Naive B cell (primary cell): ENCODE measurements at places on chromosomes 5 and 9. TPM values are rescaled to one million over a fixed set of nuclear protein-coding genes. Genes with fewer than 3 reads are reported as not detected.

FCN2 gene
- polyA plus RNA-seq: not detected

ZNF658 gene
- not detected for polyA plus RNA-seq

EQTN gene
- polyA plus RNA-seq: 0.62 TPM

GABRA1 gene
- not detected for polyA plus RNA-seq

PIP5K1B gene
- polyA plus RNA-seq: 6.6 TPM

RALGPS1 gene
- 4.2 TPM for polyA plus RNA-seq

CEMIP2 gene
- polyA plus RNA-seq: 43.3 TPM

GPRIN1 gene
- 0.42 TPM for polyA plus RNA-seq

FAT2 gene
- polyA plus RNA-seq: not detected

- H3K27me3 ChIP-seq: peaks cover 65% of the 10 kb centered on the region
- no peaks in the 10 kb centered on the region for H3K36me3 ChIP-seq
- H3K4me1 ChIP-seq: no peaks in the 10 kb centered on the region
- H3K27ac ChIP-seq: no peak within 1 kb of the TSS
Observed at GRCh38 chr9:115117999-115118878, at the start of gene TNC. TNC (minus strand) TSS chr9:115118157; CDS start chr9:115091018, 27,139 bp downstream.

- H3K27me3 ChIP-seq: no peaks in the 10 kb centered on the region
- H3K4me1 ChIP-seq: peaks cover 44% of the 10 kb centered on the region
- peak overlapping the region; percentile 85 for H3K4me3 ChIP-seq
- H3K36me3 ChIP-seq: no peaks in the 10 kb centered on the region
Observed at GRCh38 chr9:126533926-126534310, 79.8 kb upstream of the LMX1B start.

DNA sequence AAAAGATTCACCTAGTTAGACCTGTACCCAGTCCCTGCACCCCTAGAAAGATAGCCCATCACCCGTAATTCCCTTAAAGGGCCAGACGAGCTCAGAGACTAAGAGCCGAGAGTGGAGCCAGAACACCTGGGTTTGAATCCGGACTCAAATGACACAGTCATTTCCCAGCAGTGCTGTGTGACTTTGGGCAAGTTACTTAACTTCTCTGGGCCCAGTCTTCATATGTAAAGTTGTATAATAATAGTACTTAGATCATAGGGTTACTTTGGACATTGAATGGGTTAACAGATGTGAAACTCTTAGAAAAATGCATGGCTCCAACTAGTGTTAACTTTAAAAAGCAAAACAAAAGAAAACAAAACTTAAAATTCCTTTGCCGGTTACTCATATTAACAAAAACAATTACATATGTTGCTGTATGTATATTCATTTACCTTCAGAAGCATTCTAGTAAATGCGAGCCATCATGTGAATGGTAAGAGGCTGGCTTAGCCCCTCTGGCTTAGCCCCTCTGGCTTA is 40.4 kb upstream of the RASGRF2 start:
- H3K36me3 ChIP-seq: no peaks in the 10 kb centered on the region
- no peaks in the 10 kb centered on the region for H3K4me1 ChIP-seq
- H3K27ac ChIP-seq: no peak overlapping the region
- H3K27me3 ChIP-seq: no peaks in the 10 kb centered on the region
- no peak overlapping the region for H3K4me3 ChIP-seq

DNA sequence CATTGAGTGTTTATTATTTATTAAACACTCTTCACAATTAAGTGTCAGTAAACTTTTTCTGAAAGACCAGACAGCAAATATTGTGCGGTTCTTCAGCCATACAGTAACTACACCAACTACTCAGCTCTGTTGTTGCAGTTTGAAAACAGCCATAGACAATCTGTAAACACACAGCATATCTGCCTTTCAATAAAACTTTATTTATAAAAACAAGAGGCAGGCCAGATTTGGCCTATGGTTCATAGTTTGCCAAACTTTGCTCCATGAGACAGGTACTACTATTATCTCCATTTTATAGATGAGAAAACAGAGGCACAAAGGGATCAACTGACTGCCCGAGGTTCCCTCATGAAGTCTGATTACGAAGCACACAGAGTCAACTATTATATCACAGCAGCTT is 11.5 kb downstream of the ADAMTS12 start:
- no peaks in the 10 kb centered on the region for H3K4me1 ChIP-seq
- H3K4me3 ChIP-seq: no peak overlapping the region
- peaks cover 6% of the 10 kb centered on the region for H3K27me3 ChIP-seq
- no peak overlapping the region for H3K27ac ChIP-seq

DNA sequence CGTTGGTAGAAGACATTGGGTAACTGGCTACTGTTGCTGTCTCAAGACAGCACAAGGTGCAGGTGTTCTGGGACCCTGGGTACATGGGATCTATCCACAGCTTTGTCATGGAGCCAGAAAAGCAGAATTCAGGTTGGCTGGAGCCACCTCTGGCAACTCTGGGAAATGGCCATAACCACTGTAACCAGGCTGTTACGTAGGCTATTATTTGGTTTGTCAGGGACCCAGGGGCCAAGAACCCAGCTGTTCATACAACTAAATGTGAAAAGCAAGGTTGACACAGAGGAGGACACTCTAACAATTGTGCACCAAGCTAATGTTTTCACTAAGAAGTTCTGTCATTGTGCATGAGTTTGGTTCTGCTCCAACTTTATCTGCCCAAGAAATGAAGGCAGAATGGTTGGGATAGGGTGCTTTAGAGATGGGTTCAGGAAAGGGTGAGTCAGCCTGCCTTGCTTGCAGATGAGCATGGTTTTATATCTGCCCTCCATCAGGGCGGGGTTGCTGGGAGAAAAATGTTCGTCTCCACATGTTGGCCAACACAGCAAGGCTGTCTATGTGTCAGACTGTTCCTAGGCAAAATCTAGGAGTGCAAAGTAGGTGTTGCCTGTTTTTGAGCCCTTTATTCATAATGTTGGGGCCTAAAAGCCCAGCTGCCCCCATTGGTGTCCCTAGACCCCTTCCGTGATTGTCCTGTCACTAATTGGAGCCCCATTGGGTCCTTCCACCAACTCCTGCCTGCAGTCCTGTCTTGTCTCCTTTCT is 131.3 kb upstream of the DAP start:
- no peak for DNase-seq
- H3K36me3 ChIP-seq: peaks cover 6% of the 10 kb centered on the region
- H3K4me1 ChIP-seq: no peaks in the 10 kb centered on the region
- H3K4me3 ChIP-seq: no peak overlapping the region
- peaks cover 8% of the 10 kb centered on the region for H3K27me3 ChIP-seq

DNA sequence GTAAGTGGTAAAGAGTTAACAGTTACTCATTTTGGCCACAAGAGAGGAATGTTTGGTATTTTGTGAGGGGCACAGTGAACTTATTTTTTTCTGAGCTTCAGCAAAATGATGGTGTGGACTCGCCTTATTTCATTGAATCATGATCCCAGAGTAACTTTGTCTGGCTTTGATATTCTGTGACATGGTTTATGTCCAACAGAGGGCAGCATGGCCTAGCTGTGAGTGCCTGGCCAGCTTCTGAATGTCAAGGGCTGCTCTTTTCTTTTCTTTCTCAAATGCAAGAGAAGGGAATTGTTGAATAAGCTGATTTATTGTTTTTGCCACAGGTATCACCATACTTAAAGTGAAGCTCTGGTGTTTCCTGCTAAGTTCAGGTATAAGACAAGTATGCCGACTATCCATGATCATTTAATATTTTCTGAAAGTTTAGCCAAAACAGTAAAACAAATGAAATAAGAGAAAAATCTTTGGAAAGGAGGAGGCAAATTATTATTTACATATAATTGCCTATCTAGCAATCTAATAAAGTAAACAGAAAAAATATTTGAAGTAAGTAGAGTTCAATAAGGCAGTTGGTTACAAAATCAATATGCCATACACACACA is 31.7 kb downstream of the MRPL22 start:
- H3K4me1 ChIP-seq: no peaks in the 10 kb centered on the region
- H3K36me3 ChIP-seq: no peaks in the 10 kb centered on the region
- no peaks in the 10 kb centered on the region for H3K27me3 ChIP-seq

GRCh38 chr5:149561848-149562247 is 10.6 kb upstream of the CSNK1A1 start:
- no peaks in the 10 kb centered on the region for H3K36me3 ChIP-seq
- no peaks in the 10 kb centered on the region for H3K27me3 ChIP-seq
- no peaks in the 10 kb centered on the region for H3K4me1 ChIP-seq

DNA sequence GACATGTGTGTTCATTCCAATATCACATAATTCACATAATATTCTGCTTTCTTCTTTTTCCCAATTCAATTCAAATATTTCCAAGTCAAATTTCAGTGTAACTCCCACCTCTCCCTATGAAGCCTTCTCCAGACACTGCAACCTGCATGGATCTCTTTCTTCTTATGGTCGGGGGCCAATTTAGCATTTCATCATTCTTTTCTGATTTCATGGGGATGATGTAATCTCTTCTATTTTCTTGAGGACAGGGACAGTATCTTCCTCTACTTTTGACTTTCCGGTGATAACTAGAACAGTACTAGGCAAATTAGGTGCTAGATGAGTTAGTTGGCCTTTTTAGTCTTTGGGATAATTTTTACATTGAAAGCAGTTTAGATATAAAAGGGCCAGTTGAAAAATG is 92.7 kb downstream of the CARTPT start:
- H3K4me3 ChIP-seq: no peak overlapping the region
- H3K36me3 ChIP-seq: no peaks in the 10 kb centered on the region
- no peak overlapping the region for H3K27ac ChIP-seq
- H3K27me3 ChIP-seq: peaks cover 18% of the 10 kb centered on the region

GRCh38 chr9:131728961-131729360 is 10.9 kb downstream of the RAPGEF1 start:
- H3K27me3 ChIP-seq: no peaks in the 10 kb centered on the region
- peak overlapping the region; percentile 99 for H3K27ac ChIP-seq
- peak overlapping the region; percentile 72 for H3K4me3 ChIP-seq
- H3K36me3 ChIP-seq: no peaks in the 10 kb centered on the region

- H3K36me3 ChIP-seq: no peaks in the 10 kb centered on the region
- H3K4me1 ChIP-seq: no peaks in the 10 kb centered on the region
- no peak for DNase-seq
- H3K27ac ChIP-seq: no peak overlapping the region
- H3K4me3 ChIP-seq: no peak overlapping the region
Observed at GRCh38 chr5:9188956-9189355, 356.9 kb downstream of the SEMA5A start.

GRCh38 chr9:93205045-93205768 is 21.3 kb downstream of the WNK2 start:
- no peak for DNase-seq
- H3K36me3 ChIP-seq: no peaks in the 10 kb centered on the region
- peaks cover 12% of the 10 kb centered on the region for H3K4me1 ChIP-seq

DNA sequence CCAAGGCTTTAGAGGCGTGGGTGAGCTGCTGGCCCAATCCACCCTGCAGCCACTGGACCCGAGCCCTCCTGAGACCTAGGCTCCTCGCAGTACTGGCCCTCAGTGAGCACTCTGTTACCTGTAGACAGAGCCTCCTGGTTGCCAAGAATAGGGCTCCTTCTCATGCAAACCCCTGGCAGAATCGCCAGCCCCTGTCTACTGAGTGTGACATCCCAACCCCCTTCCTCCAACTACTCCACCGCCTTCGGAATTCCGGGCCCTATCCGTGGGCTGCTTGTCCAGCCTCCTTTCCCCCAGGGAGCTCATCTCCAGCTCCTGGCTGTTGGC is 23.8 kb upstream of the COL5A1 start:
- no peak overlapping the region for H3K4me3 ChIP-seq
- no peaks in the 10 kb centered on the region for H3K4me1 ChIP-seq
- no peak overlapping the region for H3K27ac ChIP-seq
- DNase-seq: no peak

GRCh38 chr5:167777746-167778145 is 513.7 kb upstream of the WWC1 start:
- H3K27ac ChIP-seq: no peak overlapping the region
- H3K27me3 ChIP-seq: no peaks in the 10 kb centered on the region
- no peak for DNase-seq
- H3K36me3 ChIP-seq: no peaks in the 10 kb centered on the region
- no peaks in the 10 kb centered on the region for H3K4me1 ChIP-seq

GRCh38 chr9:135692410-135692809 is 6.9 kb downstream of the SOHLH1 start:
- H3K36me3 ChIP-seq: no peaks in the 10 kb centered on the region
- no peak for DNase-seq
- no peak overlapping the region for H3K4me3 ChIP-seq
- H3K4me1 ChIP-seq: no peaks in the 10 kb centered on the region
- H3K27me3 ChIP-seq: no peaks in the 10 kb centered on the region

DNA sequence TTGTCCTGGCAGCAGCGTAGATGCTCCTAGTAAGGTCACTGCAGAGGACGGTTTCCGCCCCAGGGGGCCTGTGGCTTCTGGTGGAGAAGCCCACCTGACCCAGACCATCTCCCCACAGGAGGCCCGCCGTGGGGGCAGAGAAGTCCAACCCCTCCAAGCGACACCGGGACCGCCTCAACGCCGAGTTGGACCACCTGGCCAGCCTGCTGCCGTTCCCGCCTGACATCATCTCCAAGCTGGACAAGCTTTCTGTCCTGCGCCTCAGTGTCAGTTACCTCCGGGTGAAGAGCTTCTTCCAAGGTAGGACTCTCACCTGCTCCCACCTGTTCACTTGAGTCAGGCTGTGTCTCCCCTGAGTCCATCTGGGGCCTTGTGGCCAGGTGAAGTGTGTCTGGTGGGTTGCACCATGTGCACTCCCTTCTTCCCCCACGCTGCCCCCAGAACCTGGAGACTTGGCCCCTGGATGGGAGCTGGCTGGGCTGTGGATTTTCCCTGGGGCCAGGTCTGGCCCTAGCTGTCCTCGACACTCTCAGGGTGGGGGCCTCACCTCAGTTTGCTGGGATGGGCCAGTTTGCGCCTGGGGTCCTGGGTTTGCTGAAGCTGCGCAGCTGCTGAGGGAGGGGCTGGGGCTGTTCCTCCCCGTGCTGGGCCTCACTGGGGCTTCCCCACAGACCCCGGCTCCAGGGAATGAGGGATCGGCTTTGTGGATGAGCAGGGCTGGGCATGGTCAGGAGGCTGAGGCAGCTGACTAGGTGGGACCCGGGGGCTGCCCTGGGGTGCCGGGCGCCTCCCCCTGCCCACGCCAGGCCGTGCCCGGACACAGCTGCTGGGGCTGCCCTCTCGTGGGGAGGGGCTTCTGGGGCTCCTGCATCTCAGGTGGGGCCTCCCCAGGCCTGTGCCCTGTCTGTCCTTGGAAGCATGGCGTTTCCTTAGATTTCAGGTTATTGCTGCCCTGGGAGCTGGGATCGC is 32.4 kb downstream of the AHRR start:
- no peak overlapping the region for H3K4me3 ChIP-seq
- H3K27me3 ChIP-seq: peaks cover 21% of the 10 kb centered on the region
- H3K4me1 ChIP-seq: peaks cover 3% of the 10 kb centered on the region
- H3K36me3 ChIP-seq: no peaks in the 10 kb centered on the region

GRCh38 chr5:143194206-143194605 is 209.3 kb downstream of the NR3C1 start:
- H3K27me3 ChIP-seq: no peaks in the 10 kb centered on the region
- no peak for DNase-seq
- H3K36me3 ChIP-seq: peaks cover 27% of the 10 kb centered on the region
- no peaks in the 10 kb centered on the region for H3K4me1 ChIP-seq
- no peak overlapping the region for H3K27ac ChIP-seq

DNA sequence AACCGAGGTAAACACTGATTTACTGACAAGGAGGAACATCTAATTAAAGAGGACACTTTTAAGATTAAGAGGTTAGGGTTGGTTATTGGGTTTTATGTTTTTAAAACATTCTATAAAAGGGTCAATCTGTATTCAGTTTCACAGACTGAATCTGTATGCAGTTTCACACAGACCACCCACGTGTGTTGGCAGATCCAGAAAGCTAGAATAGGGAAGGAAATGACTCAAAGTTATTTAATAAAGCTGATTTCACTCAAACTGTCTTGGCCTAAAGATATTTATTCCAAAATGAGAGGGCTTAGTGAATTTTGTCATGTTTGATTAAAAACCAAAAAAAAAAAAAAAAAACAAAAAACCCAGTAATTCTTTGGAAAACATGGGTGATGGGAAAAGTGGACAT is 140.2 kb downstream of the SLC24A2 start:
- H3K4me1 ChIP-seq: no peaks in the 10 kb centered on the region
- no peak for DNase-seq
- peaks cover 17% of the 10 kb centered on the region for H3K27me3 ChIP-seq
- H3K36me3 ChIP-seq: no peaks in the 10 kb centered on the region
- H3K27ac ChIP-seq: no peak overlapping the region
